ENCODE measurements at places on chromosomes 12 and 14.

GRCh38 chr14:80784820-80785219 lies 156.7 kb downstream of the CEP128 start:
- DNase-seq, result no peak

DNA sequence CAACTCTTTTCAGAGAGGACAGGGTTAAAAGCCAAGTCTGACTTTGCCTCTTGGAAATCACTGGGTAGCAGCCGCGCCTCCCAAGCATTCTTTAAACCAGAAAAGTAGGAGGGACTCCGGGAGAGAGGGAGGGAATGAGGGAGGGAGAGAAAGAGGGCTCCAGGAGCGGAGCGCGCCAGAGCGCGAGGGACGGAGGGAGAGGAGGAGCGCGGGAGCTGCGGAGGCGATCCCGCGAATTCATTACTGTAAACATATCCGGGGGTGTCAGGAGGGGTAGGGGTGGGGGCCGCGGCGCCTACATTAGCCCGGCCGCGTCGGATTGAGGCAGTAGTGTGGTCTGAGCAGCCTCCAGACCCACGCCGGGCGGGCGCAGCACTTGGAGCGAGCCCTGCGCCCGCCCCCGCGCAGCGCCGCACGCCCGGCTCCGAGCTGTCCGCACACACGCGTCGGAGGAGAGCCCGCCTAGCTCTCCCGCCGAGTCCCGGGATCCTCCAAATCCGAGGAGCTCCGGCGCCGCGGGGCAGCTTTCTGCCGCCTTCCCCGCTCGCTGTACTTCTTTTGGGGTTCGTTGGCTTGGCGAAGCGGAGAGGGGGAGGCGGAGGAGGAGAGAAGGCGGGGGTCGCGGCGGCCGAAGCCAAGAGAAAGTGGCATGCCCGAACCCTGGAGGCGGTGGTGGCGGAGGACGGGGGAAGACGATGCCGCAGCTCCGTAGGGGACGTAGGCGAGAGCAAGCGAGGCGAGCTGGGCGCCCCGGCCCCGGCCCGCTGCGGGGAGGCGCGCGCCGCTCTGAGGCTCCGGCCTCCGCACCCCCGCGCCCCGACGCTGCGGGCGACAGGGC lies 3.3 kb downstream of the FLRT2 start:
- peak; percentile 61 for DNase-seq

DNA sequence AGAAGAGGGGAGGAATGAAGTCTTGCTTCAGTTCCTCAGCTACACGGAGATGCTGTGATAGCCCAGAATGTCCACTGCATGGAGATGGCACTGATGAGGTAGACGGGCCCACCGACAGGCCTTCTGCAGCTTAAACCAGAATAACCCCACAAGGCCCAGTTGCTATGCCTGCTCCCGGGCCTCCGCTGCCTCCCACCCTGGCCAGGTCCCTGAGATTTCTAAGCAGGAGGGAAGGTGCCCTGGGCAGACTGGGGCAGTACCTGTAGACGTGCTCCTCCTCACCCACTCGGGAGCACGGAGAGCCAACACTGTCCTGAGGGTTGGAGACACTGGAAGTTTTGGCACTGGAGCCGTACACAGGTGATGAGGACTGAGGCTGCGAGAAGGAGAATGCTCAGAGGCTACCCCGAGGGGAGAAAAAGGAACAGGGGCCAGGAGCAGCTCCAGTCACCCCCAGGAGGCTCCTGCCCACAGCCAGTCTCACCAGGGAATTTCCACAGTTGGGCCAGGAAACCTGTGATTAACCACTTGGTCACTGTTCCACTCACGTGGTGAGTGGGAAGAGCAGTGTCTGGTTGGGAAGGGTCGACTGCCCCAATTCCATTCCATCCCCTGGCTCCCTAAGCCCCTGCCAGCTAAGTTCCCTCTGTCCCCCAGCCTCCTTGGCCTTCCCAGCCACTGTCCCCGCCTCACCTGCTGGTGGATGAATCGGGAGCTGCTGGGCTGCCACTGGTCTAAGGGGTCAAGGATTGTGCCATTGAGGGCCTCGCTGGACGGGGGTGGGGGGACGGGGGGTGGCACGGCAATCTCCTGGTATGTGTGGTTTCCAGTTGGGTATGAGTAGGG lies 22.8 kb upstream of the RPLP0 start:
- DNase-seq, result no peak

DNA sequence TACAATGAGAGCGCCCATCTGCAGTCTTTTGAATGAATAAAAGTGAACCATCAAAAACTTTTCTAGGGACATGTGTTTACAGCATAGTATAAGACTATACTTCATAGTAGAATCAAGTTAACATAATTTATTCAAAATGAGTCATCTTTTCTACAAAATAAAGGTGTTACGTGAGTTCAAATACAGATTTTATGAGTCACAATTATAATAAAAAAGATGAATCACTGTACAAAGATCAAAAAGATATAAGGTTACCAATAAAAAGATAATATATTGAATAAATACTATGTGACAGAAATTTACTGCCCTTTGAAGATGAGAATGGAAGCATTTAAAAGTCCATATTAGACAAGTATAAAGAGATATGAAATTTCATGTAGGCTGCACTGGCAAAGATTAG lies 2.8 kb downstream of the MBIP start:
- peak; percentile 65 for DNase-seq

DNA sequence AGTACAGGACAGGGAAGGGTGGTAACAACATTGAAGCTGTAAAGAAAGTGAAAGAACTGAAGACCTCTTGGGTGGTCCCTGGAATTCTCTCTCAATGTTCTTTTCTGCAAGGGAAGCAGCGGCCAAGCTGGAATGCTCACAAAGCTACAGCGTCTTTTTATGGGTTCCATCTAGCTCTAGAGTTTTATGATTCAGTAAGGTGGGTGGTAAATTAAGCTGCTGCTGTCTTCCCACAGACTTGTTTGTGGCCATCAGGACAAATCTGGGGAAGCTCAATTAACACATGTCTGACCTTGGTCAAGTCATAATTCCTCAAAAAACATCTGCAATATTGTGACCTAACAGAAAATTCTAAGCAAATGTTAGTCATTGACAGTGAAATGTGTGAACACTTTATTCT lies 139.1 kb downstream of the MED13L start:
- DNase-seq, result no peak

- no peak for DNase-seq
These were observed 41.3 kb downstream of the CCDC60 start for GRCh38 chr12:119375883-119376190.

- no peak for DNase-seq
These were observed 147.0 kb upstream of the SYT10 start for GRCh38 chr12:33586576-33586975.

GRCh38 chr12:10179776-10180181 lies 947 bp downstream of the TMEM52B start:
- DNase-seq, result no peak

- DNase-seq, result no peak
These were observed 1.2 kb upstream of the PA2G4 start for GRCh38 chr12:56103066-56103711.

DNA sequence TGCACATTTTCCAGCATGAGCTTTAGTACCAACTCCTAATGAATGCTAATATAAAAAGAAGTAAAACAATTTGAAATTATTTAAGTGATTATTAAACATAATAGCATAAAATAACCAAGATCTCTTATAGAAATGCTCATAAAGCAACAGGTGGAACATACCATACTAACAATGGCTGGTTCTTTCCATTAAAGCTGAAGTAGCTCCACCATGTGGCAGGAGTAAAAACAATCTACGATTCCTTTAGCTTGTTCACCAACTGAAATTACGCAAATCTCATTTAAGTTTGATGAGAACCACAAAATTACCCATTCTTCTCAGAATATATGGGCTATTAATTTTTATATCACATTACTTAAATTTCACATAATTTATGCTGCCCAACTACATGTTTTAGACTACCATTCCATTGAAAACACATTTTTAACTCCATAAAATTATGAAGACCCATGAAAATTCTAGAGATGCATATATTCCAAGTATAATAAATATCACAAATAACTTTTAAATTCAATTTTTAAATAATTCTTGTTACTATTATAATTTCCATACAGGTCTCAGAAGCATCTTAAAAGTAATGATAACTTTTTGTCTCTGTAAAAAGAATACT lies 213.6 kb downstream of the DAD1 start:
- peak; percentile 82 for DNase-seq

DNA sequence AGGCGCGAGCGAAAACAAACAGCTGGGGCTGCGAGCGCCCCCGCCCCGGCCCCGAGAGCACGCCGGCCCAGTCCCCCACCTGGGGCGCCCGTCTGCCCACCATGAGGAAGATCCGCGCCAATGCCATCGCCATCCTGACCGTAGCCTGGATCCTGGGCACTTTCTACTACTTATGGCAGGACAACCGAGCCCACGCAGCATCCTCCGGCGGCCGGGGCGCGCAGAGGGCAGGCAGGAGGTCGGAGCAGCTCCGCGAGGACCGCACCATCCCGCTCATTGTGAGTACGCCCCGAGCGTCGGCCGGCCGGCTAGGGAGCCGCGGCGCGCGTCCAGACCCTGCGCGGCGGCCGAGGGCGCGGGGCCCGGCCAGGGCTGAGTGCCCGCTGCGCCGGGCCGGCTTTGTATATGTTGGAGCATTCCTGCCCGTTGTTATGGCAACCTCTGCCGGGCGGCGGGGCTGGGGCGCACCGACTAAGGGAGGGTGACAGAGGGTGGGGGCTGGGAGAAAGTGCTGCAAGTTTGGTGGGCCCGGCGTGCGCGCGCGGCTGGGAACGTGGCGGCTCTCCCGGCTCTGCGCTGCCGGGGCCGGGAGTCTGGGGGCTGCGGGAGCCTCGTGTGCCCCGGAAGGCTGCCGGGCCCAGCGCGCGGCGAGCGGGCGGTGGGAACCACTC lies 367 bp downstream of the GALNT16 start:
- peak; percentile 69 for DNase-seq

DNA sequence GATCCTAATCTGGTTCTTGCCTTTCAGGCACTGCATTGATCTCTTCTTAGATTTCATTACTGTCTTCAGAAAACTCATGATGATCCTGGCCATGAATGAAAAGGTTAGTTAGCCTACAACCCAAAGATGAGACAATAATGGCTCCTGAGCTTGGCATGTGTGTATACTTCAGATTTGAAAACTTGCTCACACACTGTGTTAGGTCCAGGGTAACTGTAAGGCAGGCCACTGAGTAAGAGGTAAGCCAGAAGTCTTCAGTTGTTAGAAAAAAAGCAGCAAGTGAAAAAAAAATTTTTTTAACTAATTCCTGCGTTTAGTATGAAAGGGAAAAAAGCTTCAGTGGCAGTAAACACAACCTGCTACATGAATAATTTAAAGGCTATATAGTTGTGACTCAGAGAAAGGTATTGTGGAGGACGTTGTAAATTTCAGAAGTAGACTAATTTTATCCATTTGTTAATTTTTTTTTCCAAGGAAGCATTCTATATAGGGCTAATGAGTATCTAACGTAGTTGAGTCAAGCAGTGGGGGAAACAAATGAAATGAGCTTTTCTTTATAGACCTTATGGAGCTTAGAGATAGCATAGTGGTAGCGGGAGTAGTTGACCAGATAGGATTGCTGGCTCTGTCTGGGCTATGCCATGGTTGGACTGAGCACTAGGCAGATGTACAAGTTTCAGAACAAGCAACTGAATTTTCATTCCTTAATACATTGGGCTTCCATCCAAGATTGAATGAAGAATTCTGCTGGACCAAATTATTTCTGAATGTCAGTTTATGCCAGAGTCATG lies 20.5 kb downstream of the TMBIM6 start:
- DNase-seq, result no peak

- peak; percentile 21 for DNase-seq
These were observed 27.1 kb downstream of the BMAL2 start for GRCh38 chr12:27359578-27360340.

DNA sequence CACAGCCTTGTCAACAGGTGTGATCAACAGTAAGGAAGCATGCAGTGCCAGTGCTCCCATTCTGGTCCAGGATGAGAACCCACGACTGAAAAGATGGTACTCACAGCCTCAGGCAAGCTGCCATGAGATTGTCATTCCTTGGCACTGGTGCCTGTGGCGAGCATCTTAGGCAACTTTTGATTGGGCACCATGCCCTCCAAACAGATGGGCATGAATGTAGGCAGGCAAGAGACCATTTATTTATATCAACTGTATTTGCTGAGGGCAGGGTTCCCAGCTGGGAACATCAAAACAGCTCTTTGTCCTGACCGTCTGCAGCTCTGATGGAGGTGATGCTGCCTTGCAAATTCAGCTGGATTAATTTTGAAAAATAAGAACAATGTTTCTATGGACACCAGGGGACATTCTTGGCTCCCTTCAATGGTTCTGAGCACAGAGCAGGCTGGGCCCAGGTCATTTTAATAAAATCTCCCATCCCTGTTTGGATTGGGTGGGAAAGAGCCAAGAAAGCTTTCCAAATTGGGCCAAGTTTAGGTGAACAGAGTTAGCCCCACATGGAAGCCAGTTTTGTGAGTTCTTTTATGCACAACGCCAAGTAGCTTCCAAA lies 522.5 kb downstream of the RMST start:
- DNase-seq, result no peak

- peak; percentile 78 for DNase-seq
These were observed 122.1 kb downstream of the SLC5A8 start for GRCh38 chr12:101087920-101088319.

GRCh38 chr14:48247977-48248376 lies 572.6 kb upstream of the MDGA2 start:
- DNase-seq, result peak; percentile 5

- DNase-seq, result no peak
These were observed 35.4 kb downstream of the DIO3 start for GRCh38 chr14:101596742-101597141.

DNA sequence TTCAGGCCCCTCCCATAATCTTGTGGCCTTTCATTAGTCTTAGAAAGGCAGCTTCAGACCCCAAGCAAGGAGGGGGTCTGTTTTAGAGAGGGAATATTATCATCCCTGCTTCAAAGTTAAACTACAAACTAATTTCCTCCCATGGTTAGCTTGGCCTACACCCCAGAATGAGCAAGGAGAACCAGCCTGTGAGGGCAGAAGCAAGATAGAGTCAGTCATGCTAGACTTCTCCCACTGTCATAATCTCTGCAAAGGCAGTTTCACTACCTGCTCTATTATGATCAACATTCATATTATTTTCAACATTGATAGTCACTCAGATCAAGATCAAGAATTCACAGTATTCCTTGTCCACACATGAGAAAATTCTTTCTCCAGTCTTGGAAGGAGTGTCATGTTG lies 105.1 kb downstream of the GXYLT1 start:
- no peak for DNase-seq

All from DMS53 (cell line).